ENCODE measurements at places on chromosomes 2 and 18.

DNA sequence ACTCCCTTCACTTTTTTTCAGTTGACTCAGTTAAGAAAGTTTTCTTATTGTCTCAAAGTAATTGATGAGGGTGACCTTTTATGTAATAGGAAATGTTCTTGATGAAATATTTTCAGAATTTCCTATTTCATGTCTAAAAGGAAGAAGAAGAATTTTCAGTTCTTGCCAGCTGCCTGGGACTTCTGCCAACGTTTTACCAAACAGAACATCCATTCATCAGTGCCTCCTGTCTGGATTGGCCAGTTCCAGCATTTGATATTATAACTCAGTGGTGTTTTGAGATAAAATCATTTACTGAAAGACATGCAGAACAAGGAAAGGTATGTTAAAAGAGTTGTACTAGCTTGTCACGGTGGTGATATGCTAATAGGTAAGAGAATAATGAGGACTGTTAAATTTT, 104.7 kb upstream of the MYO3B start:
- no peak for DNase-seq

GRCh38 chr2:45713591-45713990, 62.1 kb downstream of the PRKCE start:
- no peak for DNase-seq

DNA sequence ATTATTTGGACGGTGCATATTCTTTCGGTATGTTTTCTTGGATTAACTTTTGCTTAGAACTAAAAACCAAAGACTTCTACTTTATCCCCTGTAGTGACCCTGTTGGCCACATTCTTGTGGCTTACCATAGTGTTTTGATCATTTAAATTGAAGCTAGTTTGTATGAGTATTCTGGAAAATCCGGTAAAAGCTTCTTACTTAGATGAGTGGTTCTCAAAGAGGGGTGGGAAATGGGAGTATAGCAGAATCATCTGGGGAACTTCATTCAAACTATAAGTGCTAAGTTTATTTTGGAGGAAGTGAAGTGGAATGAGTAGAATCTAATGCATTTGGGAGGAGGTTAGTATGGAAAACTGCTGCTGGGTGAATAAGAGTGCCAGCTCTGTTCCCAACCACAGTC, 3.8 kb downstream of the PPP1CB start:
- DNase-seq = no peak

GRCh38 chr18:75048776-75049454, 160.0 kb downstream of the PTGR3 start:
- no peak for DNase-seq

DNA sequence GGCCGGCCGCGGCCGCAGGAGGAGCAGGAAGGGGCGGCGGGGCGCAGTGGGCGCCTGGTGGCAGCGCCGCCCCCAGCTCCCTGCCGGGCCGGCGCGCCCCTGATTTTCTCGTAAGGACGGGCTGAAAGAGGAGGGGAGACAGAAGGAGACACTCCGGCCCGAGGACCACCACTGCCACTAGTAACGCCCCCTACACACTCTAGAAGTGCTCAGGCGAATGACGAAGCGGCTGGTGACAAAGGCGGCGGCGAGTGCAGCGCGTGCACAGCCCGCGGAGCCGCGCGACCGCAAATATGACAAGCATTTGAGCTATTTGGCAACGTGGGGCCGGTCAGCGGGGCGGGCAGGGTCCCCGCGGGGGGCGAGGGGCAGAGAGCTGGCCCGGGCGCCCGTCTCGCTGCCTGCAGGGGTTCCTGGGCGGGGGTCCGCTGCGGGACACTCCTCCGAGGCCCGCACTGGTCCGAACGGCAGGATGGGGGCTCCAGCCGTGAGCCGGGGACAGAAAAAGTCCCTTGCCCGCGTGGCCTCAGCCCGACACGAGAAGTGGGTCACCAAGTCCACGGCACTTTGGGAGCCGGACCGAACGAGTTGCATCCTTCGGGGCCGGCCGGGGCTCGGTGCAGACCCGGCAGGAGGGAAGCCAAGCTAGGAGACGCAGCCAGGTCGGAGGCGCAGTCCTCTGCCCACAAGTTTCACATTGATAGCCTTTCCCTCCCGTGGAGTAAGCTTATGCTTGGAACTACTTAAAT, 524 bp upstream of the SERTAD2 start:
- DNase-seq = peak; percentile 45

DNA sequence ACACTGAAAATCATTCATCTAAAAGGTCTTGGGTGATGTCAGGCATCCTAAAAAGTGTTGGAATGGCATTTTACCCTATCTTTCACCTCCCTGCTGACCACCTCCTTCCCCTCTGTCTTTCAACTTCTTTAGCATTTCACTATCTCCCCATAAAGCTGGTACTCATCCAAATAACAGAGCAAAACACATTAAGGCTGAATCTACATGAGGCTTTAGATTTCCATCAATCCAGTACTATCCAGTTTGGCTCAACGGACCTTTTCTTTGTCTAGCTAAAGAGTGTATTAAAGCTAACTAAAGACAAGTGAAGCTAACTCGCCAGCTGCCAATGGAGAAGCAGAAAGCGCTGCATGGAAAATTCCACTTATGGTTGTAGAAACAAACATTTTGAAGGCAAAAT, 122.5 kb upstream of the NCKAP5 start:
- no peak for DNase-seq

GRCh38 chr2:84247532-84247931, 211.5 kb downstream of the SUCLG1 start:
- DNase-seq = no peak

- no peak for DNase-seq
Measured at GRCh38 chr2:200442471-200442870, 67.4 kb downstream of the KCTD18 start.

GRCh38 chr2:19287324-19287723, 71.1 kb downstream of the OSR1 start:
- no peak for DNase-seq

DNA sequence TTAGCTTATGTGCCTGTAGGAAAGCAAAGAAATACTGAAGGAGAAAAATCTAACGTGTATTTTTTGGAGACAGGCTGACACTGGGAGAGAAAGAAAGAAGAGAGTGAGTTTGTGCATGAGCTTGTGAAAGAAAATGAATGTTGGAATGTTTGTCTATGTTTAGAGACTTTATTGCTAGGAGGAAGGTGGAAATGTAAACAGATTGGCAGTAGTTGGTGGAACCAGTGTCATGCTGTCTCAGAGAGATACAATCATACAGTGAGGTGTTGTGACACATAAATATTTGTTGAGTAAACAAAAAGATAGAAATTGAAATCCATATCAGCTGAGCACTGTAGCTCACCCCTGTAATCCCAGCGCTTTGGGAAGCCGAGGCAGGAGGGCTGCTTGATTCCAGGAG, 222.2 kb upstream of the MEIS1 start:
- no peak for DNase-seq

DNA sequence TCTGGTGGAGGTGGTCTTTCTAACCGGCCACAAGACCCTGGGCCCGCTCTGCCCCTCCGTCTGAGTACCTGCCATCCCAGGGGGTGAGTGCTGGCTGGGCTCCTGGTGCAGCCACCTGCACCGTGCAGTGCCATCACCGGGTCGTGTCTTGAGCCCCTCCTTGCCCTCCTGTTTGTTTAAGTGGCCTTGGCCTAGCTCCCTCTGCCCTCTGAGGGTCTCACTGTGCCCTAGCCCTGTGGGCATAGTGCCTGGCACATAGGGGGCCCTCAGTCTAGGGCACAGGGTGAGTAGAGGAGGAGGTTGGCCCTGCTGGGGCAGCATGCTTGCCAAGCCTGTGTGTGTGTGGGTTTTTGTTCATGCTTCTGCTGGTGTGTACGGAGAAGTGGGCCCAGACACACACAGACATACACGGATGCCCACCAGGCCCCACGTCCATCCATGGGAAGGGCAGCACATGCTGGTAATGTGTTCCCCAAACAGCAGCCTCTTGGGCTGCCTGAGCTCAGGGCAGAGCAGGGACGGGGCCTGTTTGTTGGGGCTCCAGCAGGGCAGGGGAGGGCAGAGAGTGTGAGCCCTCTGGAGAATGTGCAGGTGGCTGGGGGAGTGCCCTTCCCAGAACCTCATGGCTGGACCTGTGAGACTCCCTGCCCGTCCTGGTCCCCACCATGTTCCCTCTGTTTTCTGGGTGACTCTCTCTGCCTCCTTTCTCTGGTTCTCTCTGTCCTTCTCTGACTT, 94.6 kb downstream of the GLI2 start:
- no peak for DNase-seq

DNA sequence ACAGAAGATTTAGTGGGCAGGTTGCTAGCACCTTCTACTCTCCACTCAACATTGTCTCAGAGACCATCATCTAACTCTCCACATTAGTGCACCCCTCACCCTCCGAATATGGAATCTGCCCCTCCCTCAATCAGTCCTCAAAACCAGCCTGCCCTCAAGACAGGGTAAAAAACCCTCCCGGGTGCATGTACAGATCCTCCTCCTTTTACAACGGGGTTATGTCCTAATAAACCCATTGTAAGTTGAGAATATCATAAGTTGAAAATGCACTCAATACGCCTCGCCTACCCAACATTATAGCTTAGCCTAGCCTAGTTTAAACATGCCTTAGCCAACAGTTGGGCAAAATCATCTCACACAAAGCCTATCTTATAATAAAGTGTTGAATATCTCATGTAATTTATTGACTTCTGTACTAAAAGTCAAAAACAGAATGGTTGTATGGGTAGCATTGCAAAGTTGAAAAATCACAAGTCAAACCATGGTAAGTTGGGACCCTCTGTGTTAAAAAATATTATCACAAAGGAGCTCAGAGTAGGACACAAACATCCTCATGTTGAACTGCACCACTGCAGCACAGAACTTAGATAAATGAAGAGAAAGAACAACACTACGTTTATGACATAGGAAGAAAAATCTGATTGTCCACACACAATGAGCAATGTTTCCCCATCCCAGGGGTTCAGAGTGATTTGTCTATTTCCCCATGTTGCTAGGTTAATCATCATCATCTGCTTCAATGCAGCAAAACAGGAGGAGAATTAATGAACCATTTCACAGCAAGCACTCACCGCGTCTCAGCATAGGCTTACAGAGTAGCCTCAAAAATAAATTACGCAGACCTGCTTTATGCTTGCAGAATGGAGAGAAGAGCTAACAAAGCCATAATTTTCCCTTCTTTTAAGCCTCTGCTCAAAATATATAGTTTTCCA, 184.1 kb upstream of the ARL4C start:
- no peak for DNase-seq

DNA sequence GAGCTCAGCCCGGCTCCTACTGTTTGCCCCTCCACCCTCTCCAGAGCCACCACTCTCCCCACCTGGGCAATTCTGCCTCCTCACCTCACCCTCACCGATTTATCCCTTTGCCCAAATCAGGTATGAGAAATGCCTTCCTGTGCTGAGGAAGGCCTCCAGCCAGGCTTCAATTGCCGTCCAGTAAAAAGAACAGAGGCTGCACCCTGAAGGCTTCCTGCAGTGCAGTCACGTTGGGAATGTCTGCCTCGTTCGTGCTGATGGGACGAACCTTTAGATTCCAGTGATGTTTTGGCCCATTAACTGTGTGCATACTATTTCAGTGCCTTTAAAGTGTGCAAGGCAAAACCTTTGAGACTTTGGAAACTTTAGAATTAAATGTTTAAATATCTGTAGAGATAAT, 34.2 kb downstream of the ATP6V1C2 start:
- no peak for DNase-seq

GRCh38 chr2:97670471-97670870, 958 bp downstream of the C2orf92 start:
- no peak for DNase-seq

GRCh38 chr2:21774691-21775368, 651.1 kb downstream of the TDRD15 start:
- no peak for DNase-seq

DNA sequence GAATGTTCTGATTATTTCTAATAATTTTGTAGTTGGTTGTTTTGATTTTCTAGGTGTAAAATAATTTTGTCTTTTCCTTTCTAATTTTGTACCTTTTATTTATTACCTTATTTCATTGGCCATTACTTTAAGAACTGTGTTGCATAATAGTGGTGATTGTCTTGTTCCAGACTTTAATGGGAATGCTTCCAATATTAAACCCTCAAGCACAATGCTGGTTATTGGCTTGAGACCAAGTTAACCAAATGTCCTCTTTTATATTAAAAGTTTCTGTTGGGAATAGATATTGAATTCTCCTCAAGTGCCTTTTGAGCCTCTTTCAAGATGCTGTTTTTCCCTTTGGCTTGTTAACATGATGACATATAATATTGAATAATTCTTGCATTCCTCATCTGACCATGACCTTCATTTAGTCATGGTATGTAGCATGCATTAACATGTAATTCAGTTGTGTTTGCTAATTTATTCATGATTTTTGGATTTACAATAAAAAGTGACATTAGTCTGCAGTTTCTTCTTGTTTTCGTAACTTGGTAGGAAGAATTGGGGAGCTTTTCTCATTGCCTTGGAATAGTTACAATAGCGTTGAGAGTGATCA, 141.7 kb downstream of the DIS3L2 start:
- no peak for DNase-seq

- DNase-seq = no peak
Measured at GRCh38 chr2:42127425-42128424, 41.4 kb upstream of the EML4 start.

DNA sequence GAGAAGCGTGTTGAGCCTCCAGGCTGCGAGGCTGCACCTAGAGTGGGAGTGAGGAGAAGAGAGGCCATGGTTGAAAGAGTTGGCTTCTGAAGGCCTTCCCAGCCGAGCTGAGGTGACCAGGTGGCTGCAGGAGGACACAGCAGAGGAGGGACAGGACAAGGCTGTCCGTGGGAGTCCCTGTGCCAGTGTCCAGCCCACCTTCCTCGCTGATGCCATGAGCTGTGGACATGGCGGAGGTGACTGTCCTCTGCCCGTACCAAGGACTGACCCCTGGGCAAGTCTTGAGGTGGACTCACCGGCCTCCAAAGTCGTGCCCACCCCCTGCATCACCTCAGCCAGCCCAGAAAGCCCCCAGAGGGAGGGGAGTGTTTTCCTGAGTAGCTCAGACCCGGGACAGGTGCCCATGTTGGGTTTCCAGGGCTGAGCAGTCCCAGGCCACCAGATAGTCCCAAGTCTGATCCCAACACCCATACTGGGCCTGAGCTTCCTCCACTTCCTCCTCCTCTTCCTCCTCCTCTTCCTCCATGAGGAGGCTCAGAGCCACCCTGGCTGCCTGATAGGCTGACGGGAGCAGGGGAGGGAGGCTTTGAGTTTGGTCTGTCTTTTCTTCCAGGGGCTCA, 43.0 kb upstream of the FOSL2 start:
- DNase-seq = no peak
